ENCODE measurements at places on chromosomes 13 and 19.

GRCh38 chr13:20428666-20429644 is 96.7 kb downstream of the CRYL1 start:
- DNase-seq, result no peak

- DNase-seq, result peak; percentile 41
Observed at GRCh38 chr19:33621811-33622504, at the start of gene CHST8. TSS of gene CHST8 (plus strand) at chr19:33621953. CDS start at chr19:33689262, 67,309 bp downstream.

DNA sequence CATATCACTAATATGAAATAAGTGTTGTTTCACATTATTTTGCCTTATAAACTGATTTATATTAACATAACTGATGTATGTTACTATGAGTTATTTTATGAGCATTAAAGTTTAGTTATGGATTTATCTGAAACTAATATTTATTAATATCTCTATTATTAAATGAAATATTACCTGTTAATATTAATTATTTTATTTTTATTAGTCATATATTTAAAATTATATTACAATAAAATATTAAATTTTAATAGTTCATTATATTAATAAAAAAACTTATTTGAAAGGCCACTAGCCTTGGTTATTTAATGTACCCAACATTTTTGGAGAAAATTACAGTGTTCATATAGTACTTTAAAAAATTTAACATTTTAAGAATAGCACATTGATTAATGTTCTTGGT is 1643.4 kb upstream of the MIR17HG start:
- no peak for DNase-seq

GRCh38 chr19:30318936-30319335 is 53.2 kb upstream of the ZNF536 start:
- DNase-seq, result no peak

DNA sequence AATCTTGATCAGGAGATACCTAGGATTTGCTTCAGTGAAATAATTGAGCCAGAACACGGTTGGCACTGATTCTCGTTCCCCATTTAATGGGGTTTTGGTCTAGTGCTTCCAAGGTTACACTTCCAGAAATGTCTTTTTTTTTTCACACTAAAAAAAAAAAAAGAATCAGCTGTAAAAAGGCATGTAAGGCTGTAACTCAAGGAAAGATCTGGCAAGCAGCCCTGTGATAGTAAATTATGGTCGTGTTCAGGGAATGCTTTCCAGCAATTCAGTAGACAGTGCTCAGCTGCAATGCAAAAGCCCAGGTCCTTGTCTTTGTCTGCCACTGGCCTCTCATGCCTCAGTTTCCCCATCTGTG is 27.2 kb upstream of the NDUFS7 start:
- DNase-seq, result no peak

DNA sequence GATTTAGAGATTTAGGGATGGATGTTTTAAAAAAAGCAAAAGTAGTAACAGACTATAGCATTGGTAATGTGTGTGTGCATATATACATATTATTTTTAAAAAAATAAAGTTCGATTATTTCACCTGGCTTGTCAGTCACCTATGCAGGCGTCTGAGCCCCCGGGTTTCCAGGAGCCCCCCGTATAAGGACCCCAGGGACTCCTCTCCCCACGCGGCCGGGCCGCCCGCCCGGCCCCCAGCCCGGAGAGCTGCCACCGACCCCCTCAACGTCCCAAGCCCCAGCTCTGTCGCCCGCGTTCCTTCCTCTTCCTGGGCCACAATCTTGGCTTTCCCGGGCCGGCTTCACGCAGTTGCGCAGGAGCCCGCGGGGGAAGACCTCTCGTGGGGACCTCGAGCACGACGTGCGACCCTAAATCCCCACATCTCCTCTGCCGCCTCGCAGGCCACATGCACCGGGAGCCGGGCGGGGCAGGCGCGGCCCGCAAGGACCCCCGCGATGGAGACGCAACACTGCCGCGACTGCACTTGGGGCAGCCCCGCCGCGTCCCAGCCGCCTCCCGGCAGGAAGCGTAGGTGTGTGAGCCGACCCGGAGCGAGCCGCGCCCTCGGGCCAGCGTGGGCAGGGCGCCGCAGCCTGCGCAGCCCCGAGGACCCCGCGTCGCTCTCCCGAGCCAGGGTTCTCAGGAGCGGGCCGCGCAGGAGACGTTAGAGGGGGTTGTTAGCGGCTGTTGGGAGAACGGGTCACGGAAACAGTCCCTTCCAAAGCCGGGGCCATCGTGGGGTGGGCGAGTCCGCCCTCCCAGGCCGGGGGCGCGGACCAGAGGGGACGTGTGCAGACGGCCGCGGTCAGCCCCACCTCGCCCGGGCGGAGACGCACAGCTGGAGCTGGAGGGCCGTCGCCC is 840 bp upstream of the CCNA1 start:
- DNase-seq, result no peak

- no peak for DNase-seq
Observed at GRCh38 chr13:34522808-34523207, 419.3 kb upstream of the NBEA start.

DNA sequence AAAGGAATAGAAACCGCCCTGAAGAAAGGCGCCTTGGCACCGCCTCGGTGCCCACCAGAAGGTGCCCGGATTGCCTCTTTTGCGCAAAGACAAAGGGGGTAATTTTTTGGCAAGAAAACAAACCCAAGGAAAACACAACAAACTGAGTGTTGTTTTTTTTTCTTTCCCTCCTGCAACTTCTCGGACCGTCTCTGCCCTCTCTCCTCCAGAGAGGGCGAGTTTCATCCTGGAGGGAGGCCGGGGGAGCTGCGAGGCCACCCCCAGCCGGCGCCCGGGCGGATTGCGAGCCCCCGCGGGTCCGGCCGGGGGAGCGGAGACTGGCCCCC is 2.3 kb downstream of the ZNF536 start:
- DNase-seq, result no peak

DNA sequence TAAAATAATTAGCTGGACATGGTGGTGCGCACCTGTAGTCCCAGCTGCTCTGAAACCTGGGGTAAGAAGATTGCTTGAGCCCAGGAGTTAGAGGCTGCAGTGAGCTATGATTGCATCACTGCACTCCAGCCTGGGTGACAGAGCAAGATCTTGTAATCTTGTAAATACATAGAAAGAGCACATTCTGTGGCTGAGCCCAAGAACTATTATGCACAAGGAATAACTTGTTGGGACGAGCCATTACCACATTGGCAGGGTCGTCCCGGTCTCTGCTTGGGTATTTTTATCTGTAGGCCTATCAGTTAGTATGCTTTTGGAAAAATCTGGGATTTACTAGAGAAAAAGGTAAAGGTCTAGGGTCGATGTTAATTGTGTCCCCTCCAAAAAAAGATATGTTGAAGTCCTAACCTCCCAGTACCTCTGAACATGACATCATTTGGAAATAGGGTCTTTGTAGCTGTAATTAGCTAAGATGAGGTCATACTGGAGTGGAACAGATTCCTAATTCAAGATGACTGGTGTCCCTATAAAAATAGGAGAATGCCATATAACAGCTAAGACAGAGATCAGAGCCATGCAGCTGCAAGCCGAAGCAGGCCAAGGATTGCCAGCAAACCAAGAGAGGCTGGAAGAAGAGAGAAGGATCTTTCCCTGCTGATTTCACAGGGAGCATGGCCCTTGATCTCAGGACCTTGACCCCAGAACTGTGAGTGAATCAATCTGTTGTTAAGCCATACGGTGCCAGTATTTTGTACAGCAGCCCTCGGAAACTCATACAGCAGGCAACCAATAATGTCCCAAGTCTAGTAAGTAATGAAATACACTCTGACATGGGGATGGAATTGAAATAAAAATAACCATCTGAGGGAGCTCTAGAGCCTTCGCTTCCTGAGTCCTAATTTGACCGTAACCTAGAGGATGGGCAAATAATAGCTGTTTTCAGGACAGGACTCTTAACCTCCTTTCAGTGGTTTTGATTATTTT is 77.0 kb downstream of the TM9SF2 start:
- DNase-seq, result no peak

DNA sequence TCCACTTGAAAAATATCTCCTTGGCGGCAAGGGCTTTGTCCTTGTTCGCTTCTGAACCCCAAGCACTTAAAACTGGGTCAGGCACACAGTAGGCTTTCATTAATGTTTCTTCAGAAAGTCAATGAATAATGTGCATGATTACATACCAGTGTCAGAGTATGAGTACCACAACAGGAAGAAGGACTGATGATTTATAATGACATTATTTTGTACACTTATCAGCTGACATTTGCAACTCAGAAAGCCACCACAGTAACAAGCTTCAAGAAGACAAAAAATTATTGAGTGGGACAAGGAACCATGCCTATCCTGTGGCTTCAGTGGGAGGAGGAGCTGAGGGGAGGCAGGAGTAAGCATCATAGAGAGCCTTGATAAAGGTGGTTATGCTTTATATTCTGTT is 10.0 kb downstream of the POLR1D start:
- no peak for DNase-seq

- no peak for DNase-seq
Observed at GRCh38 chr19:53657330-53657729, 25.5 kb downstream of the DPRX start.

GRCh38 chr19:51181377-51181912 is 39.3 kb downstream of the SIGLEC7 start:
- DNase-seq, result no peak

DNA sequence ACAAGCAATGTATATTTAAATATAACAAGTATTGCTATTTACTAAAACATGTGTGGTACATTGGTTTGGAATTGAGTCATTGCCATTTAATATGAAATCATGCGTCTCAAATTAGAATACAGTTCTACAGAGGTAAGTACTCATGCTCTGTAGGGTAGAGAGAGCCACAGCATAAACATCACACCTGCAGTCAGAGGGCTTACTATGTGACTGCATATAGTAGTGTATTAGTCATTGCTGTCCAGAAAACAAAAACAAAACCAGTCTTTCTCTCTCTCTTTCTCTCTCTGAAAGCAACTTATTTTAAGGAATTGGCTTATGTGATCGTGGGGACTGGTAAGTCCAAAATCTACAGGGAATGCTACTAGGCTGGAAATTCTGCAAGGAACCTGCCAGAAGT is 370.3 kb downstream of the GPC5 start:
- no peak for DNase-seq

DNA sequence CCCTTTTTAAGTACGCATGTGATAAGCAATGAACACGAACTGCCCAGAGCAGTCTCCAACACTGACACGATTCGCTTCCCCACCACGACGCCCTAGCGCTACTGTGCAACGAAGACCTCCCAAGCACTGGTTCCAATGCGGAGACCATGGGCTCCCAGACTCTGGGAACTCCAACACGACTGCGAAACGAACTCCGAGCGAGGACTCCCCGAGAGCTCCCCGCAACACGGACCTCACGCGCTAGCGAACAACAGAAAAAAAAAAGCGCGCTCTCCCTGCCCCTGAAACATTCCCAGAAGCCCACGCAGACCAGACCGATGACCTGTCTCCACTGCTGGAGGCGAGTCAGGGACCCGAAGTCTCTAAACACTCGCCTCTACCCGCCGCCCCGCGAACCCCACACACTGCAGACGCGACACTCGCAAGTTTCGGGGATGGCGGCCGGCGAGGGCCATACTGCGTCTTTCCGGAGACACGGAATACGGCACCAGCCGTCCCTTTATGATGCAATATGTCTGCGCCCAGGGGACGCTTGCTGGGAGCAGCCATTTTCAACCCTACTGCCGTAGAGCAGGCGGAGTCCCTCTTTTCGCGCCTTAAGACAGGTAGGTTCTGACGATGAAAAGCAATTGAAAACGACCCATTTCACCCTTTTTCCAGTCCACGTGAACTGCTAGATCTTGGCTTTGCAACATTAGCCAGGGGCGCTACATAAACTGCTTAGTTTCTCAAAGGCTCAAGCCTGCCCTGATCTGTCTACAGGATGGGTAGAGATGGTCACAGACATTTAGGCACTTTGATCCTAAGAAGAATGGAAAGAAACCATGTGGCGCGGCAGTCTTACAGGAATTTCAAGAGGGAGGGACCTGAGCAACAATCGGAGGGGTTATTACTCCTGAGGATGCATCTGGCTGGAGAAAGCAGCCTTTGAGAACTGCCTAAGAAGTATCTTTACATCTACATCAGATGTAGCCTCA is at the start of gene ZNF577:
Gene ZNF577, minus strand, starts transcription at position 430 of the 977 bp plus-strand sequence. CDS start 7,569 bp downstream, outside the sequence.
- no peak for DNase-seq

Data from NCI-H2029 (cell line).